Esophagus muscularis mucosa (tissue), 4 donors: ENCODE measurements at places on chromosomes 12 and 14. TPM values are rescaled to one million over a fixed set of nuclear protein-coding genes. Genes with fewer than 3 reads are reported as not detected.
A peak's percentile ranks its signal among the peaks of the same experiment; 100 is the strongest.

DNA sequence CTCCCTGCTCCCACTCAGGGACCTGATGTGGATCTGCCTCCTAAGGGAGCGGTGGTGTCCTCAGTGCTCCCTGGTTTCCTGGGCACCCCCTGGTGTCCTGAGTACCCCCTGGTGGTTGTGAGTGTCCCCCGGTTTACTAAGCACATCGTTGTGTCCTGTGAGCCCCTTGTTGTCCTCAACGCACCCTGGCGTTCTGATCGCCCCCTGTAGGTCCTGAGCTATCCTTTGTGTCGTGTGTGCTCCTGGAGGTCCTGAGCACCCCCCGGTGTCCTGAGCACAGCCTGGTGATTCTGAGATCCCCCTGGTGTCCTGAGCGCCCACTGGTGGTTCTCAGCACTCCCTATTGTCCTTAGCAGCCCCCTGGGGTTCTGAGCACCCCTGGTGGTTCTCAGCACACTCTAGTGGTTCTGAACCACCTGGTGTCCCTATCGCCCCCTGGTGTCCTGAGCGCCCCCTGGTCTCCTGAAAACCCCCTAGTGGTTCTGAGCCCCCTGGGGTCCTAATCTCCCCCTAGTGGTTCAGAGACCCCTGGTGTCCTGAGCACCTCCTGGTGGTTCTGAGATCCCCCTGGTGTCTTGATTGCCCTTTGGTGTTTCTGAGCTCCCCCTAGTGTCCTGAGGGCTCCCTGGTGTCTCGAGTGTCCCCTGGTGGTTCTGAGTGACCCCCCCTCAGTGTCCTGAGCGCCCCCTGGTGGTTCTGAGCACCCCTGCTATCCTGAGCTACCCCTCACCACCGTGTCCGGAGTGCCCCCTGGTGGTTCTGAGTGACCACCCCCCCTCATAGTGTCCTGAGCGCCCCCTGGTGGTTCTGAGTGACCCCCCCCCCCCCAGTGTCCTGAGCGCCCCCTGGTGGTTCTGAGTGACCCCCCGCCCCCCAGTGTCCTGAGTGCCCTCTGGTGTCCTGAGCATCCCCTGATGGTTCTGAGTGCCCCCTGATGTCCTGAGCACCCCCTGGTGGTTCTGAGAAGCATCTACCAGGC lies 615.1 kb downstream of the TMEM121 start:
- peak; percentile 39 for DNase-seq

DNA sequence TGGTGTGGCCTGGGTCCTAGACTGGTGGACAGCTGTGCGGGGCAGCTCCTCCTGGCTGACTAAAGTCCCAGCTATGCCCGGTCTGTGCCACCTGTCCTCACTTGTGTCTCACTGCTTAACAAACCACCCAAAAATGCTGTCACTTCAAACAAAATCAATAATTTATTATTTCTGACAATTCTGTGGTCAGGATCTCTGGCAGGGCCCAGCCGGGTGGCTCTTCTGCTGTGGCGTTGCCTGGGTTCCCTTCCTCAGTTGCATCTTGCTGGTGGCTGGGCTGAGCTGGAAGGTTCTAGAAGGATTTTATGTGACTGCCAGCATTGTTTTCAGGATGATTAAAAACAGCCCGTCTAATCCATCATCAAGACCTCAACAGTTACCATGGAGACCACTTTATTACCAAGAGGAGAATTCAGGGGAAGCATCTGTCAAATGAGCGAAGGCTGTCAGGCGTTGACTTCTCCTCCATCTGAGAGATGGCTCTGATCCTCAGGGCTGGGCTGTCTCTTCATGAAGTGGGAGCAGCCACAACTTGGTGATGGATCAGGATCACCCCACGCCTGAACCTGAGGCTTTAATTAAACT lies 280.6 kb upstream of the SFSWAP start:
- no peak for DNase-seq

MYO1H gene
- total RNA-seq, result not detected

SLC2A14 gene
- 0.39 TPM for total RNA-seq

BCL11B gene
- 0.65 TPM for total RNA-seq

DPPA3 gene
- total RNA-seq, result not detected

- DNase-seq, result no peak
Observed at GRCh38 chr12:15562263-15562662, 226.9 kb downstream of the EPS8 start.

- DNase-seq, result no peak
Observed at GRCh38 chr12:90183201-90183600, 474.6 kb upstream of the ATP2B1 start.

DNA sequence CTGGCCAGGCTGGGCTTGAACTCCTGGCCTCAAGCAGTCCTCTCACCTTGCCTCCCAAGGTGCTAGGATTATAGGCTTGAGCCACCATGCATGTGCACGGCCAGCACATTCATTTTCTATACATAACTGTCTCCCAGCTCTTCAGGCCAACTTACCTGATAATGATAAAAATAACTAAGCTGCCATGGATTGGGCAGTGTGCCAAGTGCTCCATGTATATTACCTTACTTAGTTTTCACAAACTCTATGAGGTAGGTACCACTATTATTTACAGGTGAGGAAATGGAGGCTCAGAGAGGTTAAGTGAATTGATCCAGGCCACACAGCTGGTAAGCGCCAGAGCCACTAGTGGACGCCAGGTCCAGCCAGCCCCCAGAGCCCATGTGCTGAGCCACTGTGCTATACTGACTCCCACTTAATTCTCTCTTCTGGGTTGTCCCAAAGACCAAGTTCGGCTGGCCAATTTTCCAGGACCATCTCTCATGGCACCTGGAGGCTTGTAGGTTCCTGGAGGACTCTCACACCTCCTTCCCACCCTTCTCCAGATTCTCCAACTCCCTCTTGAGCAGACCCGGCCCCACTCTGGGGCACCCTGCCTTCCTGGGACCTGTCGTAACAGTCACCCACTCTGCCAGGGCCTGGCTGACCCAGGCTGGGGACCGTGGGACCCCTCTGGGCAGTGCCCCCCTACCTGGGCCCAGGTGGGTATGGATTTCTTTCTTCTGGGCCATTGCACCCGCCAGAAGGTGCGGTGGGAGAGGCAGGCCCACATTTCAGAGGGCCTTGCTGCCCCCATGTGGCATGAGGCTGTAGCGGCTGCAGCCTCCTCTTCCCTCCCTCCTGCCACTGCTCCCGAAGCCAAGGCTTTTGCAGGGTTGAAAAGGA lies 30.2 kb upstream of the CIPC start:
- no peak for DNase-seq

DNA sequence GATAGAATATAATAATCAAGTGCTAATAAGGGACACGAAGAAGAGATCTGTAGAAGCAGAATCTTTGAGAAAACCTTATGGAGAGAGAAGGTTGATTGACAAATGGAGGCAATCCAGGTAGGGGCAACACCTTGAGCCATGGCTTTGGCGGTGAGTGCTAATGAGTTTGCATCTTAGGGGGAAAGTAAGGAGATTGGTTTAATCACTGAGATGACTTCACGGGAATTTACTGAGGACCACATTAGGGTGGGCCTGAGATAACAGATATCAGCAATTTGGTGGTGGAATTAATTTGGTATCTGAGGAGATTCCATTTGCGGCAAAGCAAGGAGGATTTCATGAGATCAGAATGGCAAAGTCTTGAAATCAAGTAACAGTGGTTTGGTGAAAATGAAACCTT lies 1.8 kb upstream of the LARP4 start:
- no peak for DNase-seq

TCL1A gene
- 0.99 TPM for total RNA-seq

- no peak for DNase-seq
Observed at GRCh38 chr12:72499244-72499643, 227.1 kb downstream of the TRHDE start.

GRCh38 chr14:71996610-71997009 lies 64.4 kb downstream of the RGS6 start:
- no peak for DNase-seq

FGD6 gene
- 30.5 TPM for total RNA-seq

ACTN1 gene
- total RNA-seq, result 2,110 TPM

- no peak for DNase-seq
Observed at GRCh38 chr12:104471336-104471735, 14.6 kb downstream of the CHST11 start.

GRCh38 chr14:105702275-105702817 lies 176.0 kb downstream of the TMEM121 start:
- no peak for DNase-seq

GRCh38 chr12:128463881-128464280 lies 196.9 kb downstream of the TMEM132C start:
- no peak for DNase-seq

- DNase-seq, result no peak
Observed at GRCh38 chr12:114701104-114701414, 17.1 kb upstream of the TBX3 start.

- DNase-seq, result no peak
Observed at GRCh38 chr12:95218150-95219133, 835 bp downstream of the VEZT start.

DNA sequence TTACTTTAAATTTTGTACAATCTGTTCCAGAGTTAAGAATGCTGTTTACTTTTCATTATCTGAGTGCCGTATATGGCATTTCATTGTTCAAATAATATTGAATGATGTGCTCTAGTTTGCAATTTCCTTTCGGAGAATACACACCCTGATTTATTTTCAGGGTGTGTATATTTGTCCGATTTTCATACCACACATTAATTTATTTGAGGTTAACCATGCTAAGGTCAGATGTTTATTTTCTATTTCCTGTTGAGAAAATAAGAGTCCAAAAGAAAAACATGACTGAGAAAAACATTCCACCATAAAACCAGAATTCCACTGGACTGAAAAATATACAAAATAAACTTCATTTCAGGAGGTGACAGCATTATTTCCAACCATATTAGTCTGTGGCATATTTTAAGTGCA lies 64.2 kb upstream of the OVCH1 start:
- DNase-seq, result no peak

DNA sequence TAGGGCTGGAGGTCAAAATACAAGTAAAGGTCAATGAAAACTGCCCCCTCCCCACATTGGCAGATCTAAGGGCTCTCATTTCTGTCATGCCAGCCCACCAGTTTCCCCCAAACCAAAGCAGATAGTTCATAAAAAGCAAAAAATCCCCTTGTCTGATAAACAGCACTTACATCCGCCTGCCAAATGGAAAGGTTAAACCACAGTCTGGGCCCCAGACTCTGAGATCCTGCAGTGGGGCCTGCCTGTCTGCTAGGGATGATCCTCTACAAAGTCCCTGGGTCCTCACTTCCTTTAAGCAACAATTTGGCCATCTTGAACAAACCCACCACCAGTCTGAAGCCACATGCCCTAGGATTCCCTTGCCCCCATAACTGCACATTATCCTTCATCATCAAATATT lies 9.7 kb upstream of the RPS26 start:
- DNase-seq, result no peak

TC2N gene
- 25.2 TPM for total RNA-seq

- DNase-seq, result no peak
Observed at GRCh38 chr12:104641862-104642261, 185.1 kb downstream of the CHST11 start.

DNA sequence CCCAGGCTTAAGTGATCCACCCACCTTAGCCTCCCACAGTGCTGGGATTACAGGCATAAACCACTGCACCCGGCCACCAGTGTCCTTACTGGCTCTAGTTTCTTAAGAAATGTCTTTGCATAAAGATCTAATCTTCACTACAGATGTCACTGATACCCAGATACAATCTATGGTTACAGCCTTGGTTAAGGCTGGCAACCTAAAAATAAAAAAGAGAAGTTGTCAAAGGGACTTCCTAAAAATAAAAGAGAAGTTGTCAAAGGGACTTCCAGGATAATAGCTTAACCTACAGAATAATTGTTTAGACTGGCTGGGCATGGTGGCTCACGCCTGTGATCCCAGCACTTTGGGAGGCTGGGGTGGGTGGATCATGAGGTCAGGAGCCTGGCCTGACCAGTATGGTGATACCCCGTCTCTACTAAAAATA lies 27.6 kb downstream of the ETFBKMT start:
- no peak for DNase-seq

DNA sequence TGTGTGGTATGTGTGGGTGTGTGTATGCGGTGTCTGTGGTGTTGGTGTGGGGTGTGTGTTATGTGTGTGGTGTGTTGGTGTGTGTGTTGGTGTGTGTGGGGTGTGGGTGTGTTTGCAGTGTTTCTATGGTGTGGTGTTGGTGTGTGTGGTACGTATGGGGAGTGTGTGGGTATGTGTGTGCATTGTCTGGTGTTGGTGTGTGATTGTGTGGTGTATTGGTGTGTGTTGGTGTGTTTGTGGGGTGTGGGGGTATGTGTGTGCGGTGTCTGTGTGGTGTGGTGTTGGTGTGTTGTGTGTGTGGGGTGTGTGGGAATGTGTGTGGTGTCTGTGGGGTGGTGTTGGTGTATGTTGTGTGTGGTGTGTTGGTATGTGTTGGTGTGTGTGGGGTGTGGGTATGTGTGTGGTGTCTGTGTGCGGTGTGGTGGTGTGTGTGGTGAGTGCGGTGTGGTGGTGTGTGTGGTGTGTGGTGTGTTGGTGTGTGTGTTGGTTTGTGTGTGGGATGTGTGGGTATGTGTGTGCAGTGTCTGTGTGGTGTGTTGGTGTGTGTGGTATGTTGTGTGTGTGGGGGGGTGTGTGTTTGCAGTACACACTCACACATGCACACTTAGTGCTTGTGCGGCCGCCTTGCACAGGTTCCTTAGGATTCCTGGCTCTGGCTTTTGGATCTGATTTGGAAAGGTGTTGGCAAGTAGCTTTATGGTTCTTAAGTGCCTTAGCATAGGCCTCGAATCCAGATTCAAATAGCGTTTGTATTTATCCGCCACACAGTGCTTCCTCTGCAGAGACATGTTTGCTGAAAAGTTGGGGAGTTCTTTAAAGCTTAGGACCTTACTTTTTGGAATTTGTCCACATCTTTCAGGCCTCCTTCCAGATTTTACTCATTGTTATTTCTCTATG lies 16.4 kb downstream of the MLXIP start:
- DNase-seq, result no peak

GRCh38 chr12:2613326-2614073 lies 181.3 kb upstream of the FKBP4 start:
- no peak for DNase-seq

RPGRIP1 gene
- not detected for total RNA-seq

DDHD1 gene
- 15.4 TPM for total RNA-seq

FIGNL2 gene
- total RNA-seq, result 0.23 TPM

- DNase-seq, result no peak
Observed at GRCh38 chr14:33909380-33910084, 41.3 kb downstream of the EGLN3 start.

DNA sequence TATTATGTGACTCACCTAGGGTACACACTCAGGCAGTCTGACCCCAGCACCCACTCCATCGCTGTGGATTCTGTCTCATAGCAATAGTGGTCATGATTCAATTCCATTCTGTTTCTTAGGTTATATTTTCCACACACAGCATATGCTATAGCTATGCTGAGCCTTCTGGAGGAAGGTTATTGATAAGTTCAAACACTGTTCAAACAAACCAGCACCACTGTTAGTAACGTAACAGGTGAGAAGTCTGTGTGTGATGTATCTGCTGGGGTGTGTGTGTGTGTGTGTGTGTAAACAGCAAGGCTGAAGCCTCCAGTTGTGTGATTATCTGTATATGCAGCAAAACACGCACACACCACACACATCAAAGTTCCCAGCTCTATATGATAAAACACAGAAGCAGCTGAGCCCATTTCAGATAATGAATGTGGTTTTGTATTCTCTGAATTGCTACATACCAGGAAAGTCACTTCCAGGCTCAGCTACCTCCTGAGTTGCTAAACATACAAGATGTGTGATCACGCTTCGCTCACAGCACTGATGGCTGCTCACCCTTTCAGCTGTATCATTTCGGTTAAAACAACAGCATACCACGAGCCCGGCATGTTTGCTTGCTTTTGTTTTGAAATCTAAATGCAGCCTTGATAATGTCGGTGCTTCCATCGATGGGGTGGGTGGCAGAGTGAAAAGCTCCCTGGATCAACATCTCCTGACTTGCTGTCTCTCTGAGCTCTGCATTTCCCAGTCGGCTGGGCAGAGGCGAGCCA lies 6.8 kb upstream of the SYNE3 start:
- DNase-seq, result no peak
